ENCODE measurements at places on chromosomes 2 and 18.

- DNase-seq: no peak
These were observed 63.8 kb downstream of the PDE11A start for GRCh38 chr2:178008636-178009289.

GRCh38 chr18:10482985-10483949, 28.8 kb downstream of the APCDD1 start:
- no peak for DNase-seq

GRCh38 chr18:75201282-75202270, 7.4 kb downstream of the PTGR3 start:
- DNase-seq: no peak

GRCh38 chr18:51193621-51194287, 3.7 kb downstream of the MEX3C start:
- DNase-seq: no peak

DNA sequence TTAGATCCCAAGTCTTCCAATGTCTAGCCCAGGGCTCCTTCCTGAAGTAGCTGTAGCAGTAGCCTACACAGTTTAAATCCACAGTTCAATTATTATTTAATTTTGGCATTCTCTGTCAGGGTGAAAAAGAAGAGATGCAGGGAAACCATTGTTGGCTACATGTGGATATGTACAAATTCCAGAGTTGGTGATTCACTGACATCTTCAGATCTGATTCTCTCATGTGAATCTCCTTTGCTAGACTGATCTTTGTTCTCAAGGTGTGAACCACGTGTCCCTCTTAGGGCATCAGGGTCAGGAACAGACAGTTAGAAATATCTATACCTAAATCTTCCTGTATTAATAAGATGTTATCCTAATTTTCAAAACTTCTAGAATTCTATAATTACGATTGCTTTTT, 36.7 kb downstream of the ADCYAP1 start:
- DNase-seq: no peak

GRCh38 chr2:222864296-222864695, 3.5 kb downstream of the ACSL3 start:
- no peak for DNase-seq

DNA sequence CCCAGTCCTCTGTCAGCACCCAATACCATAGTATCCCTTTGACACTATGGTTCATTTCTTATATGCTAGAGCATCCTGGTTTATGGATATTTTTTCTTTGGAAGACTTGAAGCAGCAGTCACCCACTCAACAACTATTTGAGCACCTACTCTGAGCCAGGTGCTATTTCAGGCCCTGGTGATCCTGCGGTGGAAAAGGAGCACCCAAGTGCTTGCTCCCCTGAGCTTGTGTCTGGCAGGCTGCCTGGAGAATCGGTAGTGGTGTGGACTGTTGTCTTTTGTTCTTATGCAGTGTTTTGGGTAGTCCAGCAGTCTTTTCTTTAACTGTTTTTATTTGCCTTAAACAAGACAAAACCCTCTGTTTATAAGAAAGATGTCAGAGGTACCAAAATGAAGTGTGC, 28.9 kb downstream of the NCK2 start:
- no peak for DNase-seq

- DNase-seq: no peak
These were observed 59.7 kb downstream of the TTC32 start for GRCh38 chr2:19841918-19842693.

- no peak for DNase-seq
These were observed 139.4 kb downstream of the MTCL1 start for GRCh38 chr18:8844721-8845148.

GRCh38 chr2:224909885-224910573, 132.2 kb downstream of the DOCK10 start:
- DNase-seq: no peak

DNA sequence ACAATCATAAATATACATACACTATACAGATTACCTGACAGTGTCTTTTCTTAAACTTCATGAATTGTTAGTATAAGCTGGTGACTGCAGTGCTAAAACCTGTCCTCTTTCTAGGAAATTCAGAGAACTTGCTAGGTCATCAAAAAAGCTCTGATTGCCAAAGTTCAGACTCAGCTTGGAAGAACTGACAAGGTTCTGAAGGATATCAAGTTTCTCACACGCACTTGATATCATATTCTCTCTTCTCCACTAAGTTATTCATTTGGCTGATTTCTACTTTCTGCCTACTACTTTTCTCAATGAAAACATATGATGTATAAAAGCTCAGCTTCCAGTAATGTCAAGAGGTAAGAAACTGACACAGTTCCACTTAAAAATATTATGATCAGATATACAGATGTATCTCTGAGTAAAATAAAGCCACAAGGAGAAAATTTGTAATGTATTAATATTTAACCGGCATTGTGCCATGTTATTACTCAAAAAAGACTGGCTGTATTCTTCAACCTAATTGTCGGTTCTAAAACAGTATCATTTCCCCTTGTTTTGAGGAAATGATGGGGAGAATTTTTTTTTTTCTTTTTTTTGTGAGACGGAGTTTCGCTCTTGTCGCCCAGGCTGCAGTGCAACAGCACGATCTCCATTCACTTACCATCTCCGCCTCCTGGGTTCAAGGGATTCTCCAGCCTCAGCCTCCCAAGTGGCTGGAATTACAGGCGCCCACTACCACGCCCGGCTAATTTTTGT, 2.4 kb downstream of the OSBPL1A start:
- DNase-seq: no peak

DNA sequence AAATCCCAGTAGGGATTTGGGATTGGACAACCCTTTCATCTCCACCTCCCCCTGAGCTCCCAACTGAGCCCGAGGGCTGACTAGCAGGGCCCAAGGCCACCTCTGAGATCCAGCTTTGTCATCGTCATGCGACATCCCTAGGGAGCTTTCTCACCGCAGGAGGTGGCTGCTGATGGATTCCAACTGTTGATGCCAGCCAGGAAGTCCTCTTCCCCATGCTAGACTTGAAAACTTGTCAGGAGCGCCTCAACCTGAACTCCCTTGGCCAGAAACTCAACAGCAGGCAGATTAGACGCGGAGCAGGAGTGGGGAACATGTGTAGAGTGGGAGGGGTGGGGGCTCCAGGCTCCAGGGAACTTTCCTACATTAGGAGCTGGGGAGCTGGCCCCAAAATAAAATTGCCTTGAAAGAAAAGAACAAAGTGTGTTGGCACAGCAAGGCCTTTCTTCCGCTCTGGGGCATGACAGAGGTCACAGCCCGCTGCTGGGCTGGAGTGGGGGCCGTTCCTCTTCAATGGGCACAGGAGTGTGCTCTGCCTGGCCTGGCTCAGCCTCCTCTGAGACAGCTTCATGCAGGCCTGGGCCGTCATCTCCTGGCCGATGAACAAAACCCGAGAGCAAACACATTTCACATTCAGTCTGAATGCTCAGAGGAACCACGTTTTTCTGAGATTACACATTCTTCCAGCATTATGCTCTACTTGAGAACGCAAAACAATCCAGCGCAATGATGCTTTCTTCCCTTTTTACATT, 34.5 kb downstream of the EMILIN2 start:
- DNase-seq: no peak

Data from stimulated activated CD4-positive, alpha-beta T cell treated with anti-CD3 and anti-CD28 coated beads, Interleukin-12 subunit alpha, Interleukin-12 subunit beta, amount 100 ng/mL, for 4 hours (primary cell).